NCI-H2171 (cell line): ENCODE measurements at places on chromosomes 6 and 20.

- no peak for DNase-seq
Measured at GRCh38 chr6:164150232-164150631, 735.7 kb downstream of the QKI start.

- DNase-seq, result no peak
Measured at GRCh38 chr6:33745548-33745947, 1.2 kb downstream of the IP6K3 start.

- no peak for DNase-seq
Measured at GRCh38 chr6:48691420-48691819, 580.4 kb upstream of the PTCHD4 start.

DNA sequence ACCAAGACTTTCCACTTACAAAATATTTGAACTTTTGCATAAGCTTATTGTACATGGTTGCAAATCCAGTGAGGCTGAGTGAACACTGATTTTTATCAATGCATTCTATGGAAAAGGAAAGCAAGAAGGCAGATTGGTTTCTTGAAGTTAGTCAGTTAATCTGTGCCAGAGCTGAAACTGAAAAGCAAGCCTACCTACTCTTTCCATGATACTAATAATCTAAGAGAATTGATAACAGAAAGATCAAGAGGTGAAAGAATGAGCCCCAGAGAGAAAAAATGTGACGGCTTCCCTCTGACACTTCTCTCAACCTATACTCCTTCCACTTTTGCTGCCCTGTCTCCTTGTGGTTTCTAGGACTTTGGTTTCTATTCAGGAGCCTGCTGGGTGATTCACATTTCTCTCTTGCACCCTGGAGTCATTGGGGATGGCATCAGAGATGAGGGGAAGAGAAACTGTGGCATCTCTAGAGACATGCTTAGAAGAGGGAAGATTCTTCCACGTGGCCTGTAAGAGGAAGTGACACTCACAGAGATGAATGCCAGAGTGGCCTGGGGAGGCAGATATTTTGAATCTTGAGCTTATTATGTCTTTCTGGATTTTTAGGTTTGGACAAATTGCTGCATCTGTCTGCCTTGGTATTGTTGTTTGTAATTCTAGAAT is 158.6 kb upstream of the RIMS1 start:
- no peak for DNase-seq

DNA sequence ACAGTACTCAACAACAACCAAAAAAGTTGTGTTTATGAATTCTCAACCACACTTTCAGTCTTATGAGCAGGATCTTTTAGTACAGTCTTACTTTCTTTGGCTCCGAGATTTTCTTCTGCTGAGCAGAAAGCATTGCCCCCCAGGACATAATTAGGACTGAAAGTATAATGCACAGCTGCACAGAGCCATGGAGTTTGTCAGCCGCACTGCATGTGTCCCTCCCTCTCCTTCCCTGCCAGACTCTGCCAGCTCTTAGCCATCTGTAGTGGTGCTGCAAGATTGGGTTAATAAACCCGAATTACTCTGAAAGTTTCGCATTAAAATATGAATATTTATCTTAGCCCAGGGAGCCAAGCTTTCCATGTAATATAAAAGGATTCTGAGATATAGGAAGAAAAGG is 179.6 kb upstream of the PTCHD4 start:
- no peak for DNase-seq

GRCh38 chr20:48607544-48607865 is 220.3 kb downstream of the PREX1 start:
- no peak for DNase-seq

GRCh38 chr6:9514146-9514545 is 900.7 kb downstream of the TFAP2A start:
- no peak for DNase-seq

GRCh38 chr6:137133122-137133521 is 40.3 kb downstream of the IL22RA2 start:
- DNase-seq, result no peak

GRCh38 chr6:141077355-141078333 is 1055.1 kb upstream of the GJE1 start:
- no peak for DNase-seq

- no peak for DNase-seq
Measured at GRCh38 chr20:31739550-31739977, 474 bp downstream of the TPX2 start.

- DNase-seq, result no peak
Measured at GRCh38 chr6:156427345-156427744, 349.8 kb upstream of the ARID1B start.

GRCh38 chr20:37945091-37945547 is 42.2 kb downstream of the VSTM2L start:
- no peak for DNase-seq

GRCh38 chr20:35279533-35280174 is 1.7 kb upstream of the MMP24OS start:
- DNase-seq, result no peak

GRCh38 chr6:44228836-44229235 is 5.4 kb downstream of the SLC29A1 start:
- DNase-seq, result no peak

GRCh38 chr6:7129360-7129759 is 21.6 kb downstream of the RREB1 start:
- DNase-seq, result no peak

DNA sequence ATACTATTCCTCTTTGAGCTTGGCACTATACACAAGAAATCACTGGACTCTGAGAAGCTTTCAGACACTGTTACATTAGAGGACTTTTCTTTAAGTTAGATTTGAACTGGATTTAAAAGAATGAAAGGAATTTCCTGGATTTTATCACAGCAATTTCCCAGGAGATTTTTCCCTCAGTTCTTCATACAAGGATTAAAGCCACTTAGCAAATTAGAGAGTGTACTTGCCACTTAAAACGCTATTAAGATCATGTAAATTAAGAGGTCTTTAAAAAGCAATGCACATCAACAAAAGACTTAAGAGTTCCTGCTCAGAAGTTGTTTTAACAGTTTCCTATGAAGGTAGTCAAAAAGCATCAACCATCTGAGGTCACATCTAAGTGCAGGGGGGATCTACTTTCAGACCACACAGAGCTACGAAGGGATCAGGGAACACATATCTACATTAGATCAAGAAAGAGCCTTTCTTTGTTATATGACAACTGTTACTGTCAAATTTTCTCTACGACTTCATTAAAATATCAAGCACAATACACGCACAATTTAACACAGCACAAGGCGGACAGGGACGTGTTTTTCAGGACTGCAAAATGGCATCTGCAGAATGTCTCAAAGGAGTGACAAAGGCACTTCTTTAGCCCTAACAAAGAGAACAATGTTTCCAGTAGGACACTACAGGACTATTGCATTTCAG is 65.8 kb downstream of the EPB41L2 start:
- DNase-seq, result no peak

DNA sequence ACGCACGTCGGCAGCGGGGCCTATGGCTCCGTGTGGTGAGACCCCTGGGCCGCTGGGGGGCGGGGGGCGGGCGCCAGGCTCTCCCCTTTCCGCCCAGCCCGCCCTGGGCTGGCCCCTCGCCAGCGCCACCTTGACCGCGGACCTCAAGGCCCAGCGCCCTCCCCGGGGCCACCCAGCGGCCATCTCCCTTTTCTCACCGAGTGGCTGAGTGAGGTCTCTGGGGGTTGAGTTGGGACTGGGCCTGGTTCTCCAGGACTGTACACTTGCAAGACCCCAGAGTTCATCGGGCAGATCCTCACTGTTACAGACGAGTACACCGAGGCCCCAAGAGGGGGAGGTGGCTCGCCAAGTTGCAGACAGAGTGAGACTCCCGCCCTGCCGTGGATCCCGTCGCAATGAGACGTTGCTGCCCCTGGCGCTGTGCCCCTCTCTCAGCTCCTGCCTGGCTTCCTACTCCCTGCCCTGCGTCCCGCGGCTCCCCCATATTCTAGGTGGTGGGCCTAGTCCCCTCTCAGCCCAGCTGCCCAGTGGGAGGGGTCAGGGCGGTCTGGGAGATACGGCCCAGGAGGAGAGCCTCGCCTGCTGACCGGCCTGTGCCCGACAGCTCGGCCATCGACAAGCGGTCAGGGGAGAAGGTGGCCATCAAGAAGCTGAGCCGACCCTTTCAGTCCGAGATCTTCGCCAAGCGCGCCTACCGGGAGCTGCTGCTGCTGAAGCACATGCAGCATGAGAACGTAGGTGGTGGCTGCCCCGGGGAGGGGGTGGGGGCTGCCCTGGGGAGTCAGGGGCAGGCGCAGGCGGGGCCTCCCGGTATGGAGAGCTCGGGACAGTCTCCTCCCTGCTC is 576 bp downstream of the MAPK13 start:
- no peak for DNase-seq

DNA sequence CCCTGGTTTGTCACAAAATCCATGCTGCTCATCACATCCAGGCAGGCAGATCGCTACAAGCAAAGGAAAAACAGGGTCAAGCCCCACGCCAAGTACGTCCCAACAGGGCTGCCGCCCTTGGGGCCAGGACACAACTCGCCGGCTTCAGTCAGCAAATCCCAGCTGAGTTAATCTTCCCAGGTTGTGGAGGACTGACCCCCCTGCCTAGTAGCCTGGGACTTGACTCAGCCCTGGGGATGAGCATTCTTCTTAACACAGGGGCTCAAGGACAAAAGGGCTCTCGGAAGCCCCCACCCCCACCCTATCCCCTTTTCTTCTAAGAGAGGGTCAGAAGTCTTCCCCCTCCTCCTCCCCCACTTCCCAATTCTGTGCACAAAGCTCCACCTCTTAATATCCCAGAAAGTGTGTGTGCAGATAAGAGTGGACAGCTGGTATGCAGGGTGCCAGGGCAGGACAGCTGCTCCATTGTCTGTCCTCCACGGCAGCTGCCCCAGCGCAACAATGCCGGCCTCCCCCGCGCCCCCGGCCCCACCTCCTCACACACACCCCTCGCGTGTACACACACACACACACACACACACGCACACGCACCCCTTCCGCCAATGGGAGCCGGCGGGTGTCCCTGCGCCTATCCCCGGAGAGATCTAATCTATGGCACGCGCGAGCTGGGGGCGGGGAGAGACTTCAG is 4.5 kb downstream of the DLL1 start:
- no peak for DNase-seq

- DNase-seq, result no peak
Measured at GRCh38 chr6:149940672-149940982, 1.2 kb upstream of the ULBP2 start.

DNA sequence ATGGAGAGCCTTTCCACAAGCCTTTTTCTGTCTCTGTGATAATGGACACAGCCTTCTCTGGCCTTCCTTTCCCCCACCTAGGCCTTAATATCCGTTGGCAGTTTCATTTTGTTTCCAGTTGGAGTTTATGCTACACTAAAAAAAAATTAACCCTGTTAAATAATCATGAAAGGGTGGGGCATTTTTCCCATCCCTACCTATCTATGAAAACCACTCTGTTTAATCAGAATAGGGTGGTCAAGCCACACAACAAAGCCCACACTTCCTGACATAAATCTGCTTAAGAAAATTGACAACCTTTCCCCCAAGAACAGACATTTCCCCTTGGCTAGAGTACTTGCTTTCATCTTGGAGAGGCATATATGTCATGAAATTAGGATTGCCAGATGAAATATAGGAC is 14.2 kb downstream of the TXLNB start:
- DNase-seq, result no peak

GRCh38 chr20:4244700-4245485 is 229.5 kb upstream of the RNF24 start:
- no peak for DNase-seq

GRCh38 chr6:52161689-52162438 is 24.3 kb upstream of the IL17A start:
- no peak for DNase-seq

GRCh38 chr6:75150685-75151412 is 55.0 kb downstream of the COL12A1 start:
- no peak for DNase-seq

DNA sequence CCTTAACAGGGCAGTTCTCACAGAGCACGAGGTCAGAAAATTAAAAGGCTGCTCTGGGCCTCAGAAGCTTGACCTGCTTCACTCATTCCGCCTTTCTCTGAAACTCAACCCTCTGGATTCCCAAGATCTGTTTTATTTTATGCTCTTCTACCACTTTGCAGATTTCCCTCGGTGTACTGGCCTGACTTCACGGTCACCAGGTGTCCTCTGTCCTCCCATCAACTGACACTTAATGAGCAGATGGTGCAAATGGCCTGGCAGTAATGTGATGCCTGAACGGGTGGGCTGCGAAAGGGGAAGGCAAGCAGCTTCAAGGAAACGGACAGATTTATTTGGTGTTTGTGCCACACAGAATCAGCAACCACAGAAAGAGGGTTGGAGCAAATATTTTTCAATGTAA is 169.7 kb upstream of the TFAP2D start:
- DNase-seq, result no peak
